ENCODE measurements at places on chromosomes 16 and 17.

- DNase-seq, result no peak
Observed at GRCh38 chr17:14366199-14366598, 65.3 kb downstream of the HS3ST3B1 start.

- peak; percentile 75 for DNase-seq
Observed at GRCh38 chr16:65745-66144, 6.7 kb downstream of the RHBDF1 start.

- DNase-seq, result no peak
Observed at GRCh38 chr17:348692-349425, 3.7 kb downstream of the RPH3AL start.

GRCh38 chr17:81440511-81441244 lies 45.4 kb downstream of the BAHCC1 start:
- no peak for DNase-seq

GRCh38 chr17:47694581-47695428 lies 844 bp downstream of the TBKBP1 start:
- no peak for DNase-seq

DNA sequence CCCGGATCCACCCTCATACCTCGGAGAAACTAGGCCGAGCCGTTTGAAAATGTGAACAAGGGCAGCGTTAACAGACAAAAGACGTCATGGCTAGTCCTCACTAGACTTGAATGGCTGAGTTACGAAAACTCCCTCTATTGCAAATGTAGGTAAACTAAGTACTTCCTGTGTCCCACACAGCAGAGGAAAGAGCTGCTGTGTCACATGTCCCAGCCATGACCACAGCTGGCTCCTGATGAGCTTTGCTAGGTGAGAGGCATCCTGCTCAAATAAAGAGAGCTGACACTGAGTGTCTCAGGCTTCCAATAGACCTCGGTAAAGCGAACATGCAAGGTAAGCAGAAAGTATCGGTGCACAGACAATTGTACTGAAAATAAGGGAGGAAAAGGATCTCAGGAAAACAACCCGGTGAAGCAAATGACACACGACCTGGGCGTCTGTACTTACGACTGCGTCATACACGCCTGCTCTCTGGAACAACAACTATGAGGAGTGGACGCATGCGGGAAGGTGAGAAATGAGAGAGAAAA lies 26.0 kb downstream of the TMEM204 start:
- DNase-seq, result peak; percentile 46

DNA sequence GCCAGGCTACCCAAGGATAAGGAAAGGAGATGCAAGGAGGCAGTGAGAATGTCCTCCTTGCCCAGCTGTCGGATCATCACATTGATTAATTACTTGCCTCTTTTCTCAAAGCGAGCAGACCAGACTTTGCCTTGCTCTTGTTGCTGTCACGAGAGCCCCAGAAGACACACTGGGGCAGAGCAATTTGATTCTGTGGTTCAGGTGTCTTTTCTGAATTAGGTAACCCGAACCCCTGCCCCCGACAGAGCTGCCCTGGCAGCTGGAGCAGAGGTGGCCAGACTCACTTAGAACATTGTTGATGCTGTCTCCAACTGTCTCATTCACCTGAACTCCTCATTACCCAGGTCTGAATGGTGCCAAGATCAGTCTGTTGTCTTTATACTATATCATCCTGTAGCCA lies 34.3 kb downstream of the VAT1L start:
- no peak for DNase-seq

GRCh38 chr16:86502856-86503748 lies 7.2 kb upstream of the FOXF1 start:
- no peak for DNase-seq

DNA sequence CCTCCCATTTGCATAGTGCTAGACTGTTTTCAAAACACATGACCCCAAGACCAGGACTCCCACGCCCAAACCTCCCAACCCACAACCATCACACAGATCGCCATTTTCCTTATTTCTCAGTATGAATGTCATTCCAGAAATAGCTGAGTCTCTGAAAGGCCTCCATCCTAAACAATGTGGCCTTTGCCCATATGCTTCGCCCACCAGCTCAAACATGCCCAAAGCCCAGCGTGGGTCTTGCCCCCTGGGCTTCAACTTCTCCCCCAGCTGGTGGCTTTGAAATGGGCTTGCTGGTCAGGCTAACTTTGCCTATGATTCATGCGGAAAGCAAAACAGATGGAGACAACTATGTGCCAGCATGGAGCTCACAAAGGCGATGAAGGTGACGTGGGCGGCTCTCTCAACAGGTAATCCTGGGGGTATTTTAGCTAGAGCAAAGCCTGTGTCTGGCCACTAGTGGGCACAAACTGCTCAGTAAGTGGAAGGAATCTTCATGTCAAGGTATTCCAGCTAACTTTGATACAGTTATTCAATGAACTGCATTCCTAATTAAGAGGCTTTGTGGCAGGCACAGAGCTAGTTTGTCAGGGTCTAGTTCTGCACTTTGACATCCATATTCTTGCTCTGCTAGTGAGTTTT lies 17.1 kb downstream of the PMP22 start:
- no peak for DNase-seq

DNA sequence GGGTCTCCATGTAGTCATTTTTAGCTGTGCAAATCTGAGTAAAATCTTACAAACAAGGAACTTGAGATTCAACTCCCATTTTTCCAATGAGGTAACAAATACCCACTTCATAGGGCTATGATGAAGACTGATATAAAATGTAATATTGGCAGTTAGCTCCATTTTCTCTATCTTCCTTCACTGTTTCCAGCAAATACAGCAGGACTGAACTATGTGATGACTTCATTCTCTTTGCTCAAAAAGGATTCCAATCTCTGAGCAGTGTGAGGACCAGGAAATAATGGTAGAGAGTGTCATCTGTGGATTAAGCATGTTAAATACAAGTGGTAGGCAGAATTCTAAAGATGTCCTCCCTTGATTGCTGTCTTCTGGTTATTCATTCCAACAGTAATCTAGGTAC lies 18.3 kb downstream of the RND2 start:
- no peak for DNase-seq

- DNase-seq, result no peak
Observed at GRCh38 chr16:56965149-56966092, 3.7 kb downstream of the CETP start.

- no peak for DNase-seq
Observed at GRCh38 chr16:11163761-11164261, 92.2 kb downstream of the SOCS1 start.

DNA sequence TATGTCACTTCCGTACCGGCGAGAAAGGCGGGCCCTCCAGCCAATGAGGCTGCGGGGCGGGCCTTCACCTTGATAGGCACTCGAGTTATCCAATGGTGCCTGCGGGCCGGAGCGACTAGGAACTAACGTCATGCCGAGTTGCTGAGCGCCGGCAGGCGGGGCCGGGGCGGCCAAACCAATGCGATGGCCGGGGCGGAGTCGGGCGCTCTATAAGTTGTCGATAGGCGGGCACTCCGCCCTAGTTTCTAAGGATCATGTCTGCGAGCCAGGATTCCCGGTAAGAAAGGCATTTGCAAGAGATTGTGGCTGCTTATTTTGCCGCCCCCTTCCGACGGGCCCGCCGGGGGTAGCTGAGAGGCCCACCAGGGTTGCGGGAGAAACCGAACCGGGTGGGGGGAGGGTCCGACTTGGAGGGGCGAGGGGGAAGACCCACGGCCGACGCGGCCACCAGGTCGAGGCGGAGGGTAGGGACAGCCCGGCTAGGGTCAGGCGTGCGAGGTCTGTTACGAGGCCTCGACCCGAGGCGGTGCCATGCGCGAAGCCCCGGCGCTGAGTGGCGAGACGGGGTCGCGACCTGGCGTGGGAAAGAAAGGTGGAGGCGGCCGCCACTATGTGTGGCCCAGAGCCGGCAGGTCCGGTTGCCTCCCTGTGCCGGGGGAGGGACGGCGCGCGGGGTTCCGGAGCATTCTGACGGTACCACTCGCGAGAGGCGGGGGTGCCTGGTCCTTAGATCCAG lies 6.7 kb upstream of the CD68 start:
- DNase-seq, result peak; percentile 100

GRCh38 chr17:35588196-35588920 lies 1.2 kb downstream of the AP2B1 start:
- peak; percentile 47 for DNase-seq

GRCh38 chr17:17200831-17201230 lies 5.3 kb downstream of the PLD6 start:
- no peak for DNase-seq

- peak; percentile 95 for DNase-seq
Observed at GRCh38 chr17:28318759-28319597, at the start of gene TMEM97. TSS of gene TMEM97 (plus strand) at chr17:28319200. CDS start at chr17:28319240, 40 bp downstream.

DNA sequence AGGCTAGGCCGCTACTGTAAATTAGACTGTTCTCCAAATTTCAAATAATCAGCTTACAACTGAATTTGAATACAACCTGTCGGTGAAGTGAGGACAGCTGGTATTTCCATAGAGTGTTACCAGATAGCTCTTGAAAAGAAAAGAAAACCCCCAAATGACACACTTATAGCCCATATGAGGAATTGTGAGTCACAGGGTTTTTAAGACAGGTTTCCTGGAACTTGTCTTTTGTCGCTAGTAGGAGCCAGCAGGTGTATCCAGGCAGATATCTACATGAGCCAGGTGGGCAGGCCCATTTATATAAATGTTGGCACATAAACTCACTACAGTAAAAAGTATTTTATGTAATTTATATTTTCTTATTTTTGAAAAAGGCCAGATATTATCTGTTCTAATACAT lies 24.0 kb downstream of the TNRC6A start:
- DNase-seq, result no peak

DNA sequence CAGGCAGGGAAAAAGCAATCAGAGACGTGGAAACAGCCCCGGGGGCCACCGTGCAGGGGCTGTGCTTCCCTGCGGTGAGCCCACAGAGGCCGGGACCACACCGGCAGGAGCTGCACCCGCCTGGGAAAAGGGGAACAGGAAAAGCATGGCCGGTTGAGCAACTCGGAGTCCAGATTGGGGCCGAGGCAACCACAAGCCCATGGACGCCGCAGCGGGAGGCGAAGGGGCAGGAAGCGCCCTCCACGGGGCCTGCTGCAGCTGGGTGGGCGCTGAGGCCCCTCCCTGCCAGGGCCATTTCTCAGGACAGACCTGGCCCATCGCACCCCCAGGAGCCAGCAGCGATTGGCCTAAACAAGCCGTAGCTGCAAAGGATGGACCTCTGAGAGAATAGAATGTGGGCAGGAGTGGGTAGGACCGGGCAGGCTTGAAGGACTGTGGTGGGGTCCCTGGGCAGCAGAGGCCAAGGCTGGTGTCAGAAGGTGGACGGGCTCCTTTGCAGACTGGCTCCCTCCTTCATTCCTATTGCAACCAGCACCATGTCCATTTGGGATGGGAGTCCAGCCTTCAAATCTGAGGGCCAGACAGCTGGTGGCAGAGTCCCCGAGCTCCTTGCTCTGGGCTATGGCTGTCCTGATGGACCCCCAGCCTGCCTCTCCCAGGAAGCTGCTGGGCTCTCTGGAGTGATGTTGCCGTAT lies 30.4 kb downstream of the COX4I1 start:
- DNase-seq, result no peak

- no peak for DNase-seq
Observed at GRCh38 chr17:14352136-14352535, 51.3 kb downstream of the HS3ST3B1 start.

- no peak for DNase-seq
Observed at GRCh38 chr16:67736858-67737257, 17.7 kb upstream of the GFOD2 start.

DNA sequence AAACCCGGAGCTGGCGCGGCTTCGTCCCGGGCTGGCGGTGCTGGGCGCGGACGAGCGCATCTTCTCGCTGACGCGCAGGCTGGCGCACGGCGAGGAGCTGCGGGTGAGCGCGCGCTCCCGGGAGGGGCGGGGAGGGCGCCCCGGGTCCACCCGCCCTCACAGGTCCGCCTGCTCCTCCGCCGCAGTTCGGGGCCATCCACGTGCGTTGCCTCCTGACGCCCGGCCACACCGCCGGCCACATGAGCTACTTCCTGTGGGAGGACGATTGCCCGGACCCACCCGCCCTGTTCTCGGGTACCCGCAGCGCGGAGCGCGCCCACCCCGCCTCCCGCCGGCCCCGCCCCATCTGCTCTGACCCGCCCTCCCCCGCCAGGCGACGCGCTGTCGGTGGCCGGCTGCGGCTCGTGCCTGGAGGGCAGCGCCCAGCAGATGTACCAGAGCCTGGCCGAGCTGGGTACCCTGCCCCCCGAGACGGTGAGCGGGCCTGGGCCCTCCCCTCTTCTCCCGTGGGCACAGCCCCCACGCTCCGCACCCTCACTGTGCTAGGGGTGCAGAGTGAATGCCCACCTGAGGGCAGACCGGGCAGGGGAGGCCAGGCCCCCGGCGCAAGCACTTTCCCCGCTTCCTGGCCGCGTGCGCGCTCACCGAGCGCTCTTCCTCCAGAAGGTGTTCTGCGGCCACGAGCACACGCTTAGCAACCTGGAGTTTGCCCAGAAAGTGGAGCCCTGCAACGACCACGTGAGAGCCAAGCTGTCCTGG lies 1.4 kb downstream of the HAGHL start:
- peak; percentile 75 for DNase-seq

- no peak for DNase-seq
Observed at GRCh38 chr17:31397256-31397939, 5.9 kb downstream of the RAB11FIP4 start.
